ENCODE measurements at places on chromosomes 11 and 22.
A peak's percentile ranks its signal among the peaks of the same experiment; 100 is the strongest.

- no peak for DNase-seq
Measured at GRCh38 chr11:28835790-28836189, 727.6 kb downstream of the METTL15 start.

DNA sequence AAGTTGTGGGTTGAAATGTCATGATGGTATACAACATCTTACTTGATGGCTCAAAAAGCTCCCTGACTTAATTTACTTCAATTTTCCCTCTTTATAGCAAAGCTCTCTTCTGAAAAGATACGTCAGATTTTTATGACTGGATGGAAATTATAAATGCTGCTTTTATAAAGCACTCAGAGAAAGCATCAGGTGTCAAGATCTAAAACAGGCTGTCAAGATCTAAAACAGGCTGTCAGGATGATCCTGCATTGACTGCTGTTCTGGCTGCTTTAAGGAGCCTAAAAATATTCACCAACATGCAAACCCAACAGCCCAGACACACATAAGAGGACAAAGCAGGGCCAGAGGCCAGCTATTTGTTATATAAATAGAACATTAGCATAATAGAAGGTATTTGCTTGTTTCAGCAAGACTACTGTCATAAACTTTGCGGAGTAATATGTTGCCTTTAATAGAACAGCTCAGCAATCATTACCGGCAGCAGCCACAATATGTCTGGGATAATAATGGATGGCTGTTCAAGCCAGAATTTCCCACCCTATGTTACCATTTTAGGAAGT, 77.3 kb upstream of the ANO5 start:
- no peak for DNase-seq

- DNase-seq, result no peak
Measured at GRCh38 chr11:134764966-134765365, 352.9 kb upstream of the B3GAT1 start.

DNA sequence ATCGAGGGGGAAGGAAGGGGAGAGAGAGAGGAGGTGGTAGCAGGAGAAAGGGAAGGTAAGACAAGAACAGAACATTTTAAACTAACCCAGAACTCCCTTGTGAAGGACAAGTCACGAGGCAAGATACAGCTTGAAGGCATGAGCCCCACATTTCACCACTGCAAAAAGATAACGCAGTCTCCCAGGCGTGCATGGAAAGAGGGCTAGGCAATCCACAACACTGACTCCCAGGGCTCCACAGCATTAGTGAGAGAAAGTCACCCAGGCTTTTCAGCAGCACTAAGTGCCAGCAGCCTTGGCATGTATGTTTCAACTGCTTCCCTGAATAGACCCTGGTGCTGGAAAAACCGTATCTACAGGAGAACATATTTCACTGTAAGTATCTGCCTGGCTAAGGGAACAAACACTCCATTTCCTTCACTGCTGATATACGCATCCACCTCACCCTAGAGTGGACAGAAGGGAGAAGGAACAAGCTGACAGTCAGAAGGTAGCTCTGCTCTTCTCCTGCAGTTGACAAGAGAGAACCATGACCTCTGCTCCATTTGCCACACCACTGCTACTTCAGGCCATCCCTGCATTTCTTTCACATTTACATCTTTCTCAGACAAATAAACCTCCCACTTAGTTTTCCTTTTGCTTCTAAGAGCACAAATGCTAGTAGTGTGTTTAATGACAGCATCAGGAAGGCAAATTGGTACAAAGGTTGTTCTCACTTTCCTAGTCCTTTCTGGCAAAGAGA, 87.9 kb downstream of the AMBRA1 start:
- no peak for DNase-seq

GRCh38 chr11:1126491-1126926, 31.2 kb upstream of the MUC5AC start:
- DNase-seq, result no peak

DNA sequence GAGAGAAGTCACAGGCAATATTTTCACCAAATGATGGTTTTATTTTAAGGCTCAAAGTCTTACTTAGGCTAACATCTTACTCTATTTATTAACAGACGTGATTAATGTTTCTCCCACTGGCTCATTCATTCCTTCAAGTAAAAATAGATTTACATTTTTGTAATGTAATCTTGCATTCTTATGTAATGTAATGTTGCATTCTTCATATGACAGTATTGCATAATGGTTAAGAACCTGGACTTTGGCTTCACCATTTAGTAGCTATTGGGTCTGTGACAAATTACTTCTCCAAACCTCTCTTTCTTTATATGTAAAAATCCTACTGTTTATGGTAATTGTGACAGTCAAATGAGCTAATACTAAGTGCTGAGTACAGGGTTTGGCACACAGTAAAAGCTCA, 3.3 kb upstream of the DIXDC1 start:
- no peak for DNase-seq

- DNase-seq, result no peak
Measured at GRCh38 chr11:65648997-65649493, 11.1 kb downstream of the SIPA1 start.

GRCh38 chr22:50710886-50711285, 27.1 kb upstream of the ACR start:
- DNase-seq, result no peak

DNA sequence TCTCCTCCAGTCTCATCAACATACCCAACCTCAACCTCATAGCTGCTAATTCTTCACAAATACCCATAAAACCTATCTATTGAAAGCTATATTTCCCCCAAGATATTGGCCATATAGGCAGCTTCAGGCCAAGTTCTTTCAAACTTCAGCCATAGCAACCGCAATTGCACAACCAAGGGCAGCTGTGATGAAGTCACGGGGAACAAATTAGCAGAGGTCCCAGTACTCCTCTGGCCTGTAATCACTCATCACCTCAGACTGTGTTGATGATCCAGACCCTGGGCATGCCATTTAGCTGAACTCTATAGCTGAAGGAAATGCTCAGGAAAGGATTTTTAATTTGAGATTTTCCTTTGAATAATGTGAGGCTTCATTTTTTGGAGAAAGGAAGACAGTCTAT, 84.1 kb downstream of the SLC1A2 start:
- no peak for DNase-seq

DNA sequence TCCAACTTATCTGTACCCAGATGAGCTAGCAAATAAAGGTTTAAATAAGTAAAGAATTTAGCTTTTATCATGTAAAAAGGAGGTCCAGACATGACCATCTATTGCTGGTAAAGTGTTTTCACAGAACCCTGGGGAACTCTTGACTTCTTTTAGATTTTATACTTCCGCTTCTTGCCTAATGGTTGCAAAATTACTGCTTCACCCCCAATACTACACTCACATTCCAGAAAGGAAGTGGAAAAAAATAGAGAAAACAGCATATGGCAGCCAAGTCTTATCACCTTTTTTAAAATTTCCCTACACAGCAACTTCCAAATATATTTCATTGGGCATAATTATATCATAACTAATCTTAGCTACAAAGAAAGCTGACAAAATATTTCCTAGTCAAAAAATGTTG, 12.1 kb downstream of the BBOX1 start:
- DNase-seq, result no peak

DNA sequence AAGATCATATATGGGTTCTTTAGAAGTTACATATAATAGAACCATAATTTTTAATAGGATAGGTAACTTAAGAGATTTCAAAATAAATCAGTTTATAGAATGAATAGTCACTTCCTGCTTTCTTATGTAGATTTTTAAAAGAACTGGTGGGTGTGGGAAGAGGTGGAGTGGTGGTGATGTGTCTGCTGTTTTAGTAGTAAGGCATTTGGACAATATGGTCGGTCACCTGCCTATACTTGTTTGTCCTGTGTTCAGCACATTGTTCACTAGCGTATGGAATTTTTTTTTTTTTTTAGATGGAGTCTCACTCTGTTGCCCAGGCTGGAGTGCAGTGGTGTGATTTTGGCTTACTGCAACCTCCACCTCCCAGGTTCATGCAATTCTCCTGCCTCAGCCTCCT, 39.3 kb downstream of the CCDC81 start:
- no peak for DNase-seq

DNA sequence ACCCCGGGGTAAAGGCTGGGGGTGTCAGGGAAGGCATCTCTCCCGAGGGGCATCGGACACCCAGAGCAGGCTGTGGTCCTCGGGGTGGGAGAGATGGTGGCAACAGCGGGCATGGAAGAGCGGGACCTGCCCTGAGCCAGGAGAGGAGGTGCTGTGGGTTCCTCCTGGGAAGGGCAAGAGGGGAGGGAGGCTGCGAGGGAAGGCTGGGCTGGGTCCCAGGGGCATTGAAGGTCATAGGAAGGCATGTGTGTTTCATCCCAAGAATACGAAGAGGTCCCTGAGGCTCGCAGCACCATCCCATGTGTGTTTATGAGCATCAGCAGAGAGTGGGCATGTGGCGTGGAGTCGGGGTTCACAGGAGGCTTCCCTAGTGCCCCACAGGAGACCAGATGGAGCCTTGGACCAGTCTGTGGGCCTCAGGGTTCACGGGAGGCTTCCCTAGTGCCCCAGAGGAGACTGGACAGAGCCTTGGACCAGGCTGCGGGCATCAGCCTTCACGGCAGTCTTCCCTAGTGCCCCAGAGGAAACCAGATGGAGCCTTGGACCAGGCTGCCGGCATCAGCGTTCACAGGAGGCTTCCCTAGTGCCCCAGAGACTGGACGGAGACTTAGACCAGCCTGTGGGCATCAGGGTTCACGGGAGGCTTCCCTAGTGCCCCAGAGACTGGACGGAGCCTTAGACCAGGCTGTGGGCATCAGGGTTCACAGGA, 420.6 kb downstream of the BRD1 start:
- no peak for DNase-seq

DNA sequence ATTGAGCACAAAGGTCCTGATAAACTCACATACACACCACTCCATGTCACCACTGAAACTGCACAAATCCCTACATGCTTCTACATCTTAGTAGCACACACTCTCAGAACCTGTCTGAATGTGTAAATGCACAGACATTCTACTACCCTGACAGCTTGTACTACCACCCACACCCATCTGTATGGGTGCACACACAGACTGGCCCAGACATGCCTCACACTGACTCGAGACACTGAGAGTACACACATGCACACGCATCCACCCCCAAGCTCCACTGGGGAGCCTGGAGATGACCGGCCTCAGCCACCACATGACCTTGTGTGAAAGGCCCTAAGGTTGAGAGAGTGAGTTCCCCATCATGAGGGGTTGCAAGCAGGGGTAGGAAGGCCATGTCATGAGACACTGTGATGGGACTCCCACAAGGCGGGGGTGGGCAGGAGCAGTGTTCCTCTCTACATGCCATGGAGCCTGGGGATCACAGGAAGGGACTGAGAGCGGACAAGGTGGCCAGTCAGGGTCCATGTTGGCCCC, 28.1 kb downstream of the ARAP1 start:
- no peak for DNase-seq

GRCh38 chr11:1229471-1230120, 6.7 kb downstream of the MUC5B start:
- no peak for DNase-seq

DNA sequence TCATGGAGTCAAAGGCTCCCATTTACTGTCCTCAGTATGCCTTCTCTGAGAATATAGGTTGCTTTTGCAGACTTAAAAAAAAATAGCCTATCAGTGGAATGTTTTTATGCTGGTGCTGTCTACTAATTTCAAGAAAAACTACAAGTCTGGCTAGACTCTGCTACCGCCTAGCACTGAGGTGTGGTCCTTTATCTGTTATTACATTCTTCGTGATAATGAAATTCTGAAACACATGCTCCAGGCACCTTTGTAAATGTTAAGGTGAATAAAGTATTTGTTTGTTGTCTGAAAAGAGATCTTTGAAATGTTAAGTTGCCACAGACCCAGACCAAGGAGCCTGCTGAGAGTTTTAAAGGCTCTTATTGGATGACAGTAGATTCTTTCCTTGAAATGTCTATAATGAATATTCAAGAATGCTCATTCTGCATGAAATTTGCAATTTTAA, 95.3 kb downstream of the DBX1 start:
- no peak for DNase-seq

GRCh38 chr11:130550150-130550549, 101.7 kb downstream of the ADAMTS15 start:
- DNase-seq, result no peak

DNA sequence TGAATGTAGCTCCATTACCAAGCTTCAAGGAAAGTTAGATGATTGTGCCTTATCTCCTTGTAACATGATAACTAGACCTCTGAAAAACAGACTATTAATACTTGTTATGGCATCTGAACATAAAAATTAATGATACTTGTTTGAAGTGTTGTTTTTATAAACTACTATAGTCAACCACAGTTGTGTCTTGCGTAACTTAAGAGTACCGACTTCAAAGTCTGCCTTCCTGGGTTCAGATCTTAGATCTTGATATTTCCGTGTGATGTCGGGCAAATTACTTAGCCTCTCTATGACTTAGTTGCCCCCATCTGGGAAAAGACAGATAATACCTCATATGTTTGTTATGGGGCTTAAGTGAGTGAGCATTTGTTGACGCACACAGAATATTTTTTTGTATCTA, 906.5 kb downstream of the JRKL start:
- no peak for DNase-seq

DNA sequence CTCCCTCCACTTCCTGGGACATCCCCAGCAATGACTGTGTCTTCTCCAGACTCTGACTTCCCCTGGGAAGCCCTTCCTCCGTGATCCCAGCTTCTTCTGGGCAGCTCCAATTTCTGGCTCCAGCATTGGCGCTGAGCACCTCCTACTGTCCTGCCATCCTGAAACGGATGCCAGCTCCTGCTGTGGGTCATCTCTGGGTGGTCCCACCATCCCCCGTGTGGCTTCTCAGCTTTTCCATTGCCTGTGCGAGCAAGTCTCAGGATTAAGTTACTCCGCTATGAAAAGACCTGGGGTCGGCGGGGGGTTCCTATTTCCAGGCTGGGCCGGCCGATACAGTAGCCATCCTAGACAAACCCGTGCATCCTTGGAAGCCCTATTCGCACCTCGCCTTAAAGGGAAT, 55.4 kb upstream of the FADD start:
- DNase-seq, result no peak

- no peak for DNase-seq
Measured at GRCh38 chr11:95024958-95025357, at the start of gene KDM4E. KDM4E (plus strand) TSS chr11:95025258; CDS start chr11:95025558, 300 bp downstream.

DNA sequence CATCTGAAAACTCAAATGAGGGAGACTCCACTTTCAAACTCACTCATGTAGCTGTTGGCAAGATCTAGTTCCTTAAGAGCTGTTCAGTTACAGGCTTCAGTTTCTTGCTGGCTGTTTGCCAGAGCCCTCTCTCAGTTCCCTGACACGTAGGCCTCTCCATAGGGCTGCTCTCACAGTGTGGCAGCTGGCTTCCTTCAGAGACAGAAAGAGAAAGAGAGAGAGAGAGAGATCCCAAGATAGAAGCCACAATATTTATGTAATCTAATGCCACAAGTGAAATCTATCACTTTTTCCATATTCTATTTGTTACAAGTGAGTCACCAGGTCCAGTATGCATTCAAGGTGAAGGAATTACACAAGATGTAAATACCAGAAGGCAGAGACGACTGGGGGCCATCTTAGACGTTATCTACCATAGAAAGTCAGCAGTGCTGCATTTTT, 168.8 kb downstream of the RCN1 start:
- DNase-seq, result peak; percentile 37

Measured in right kidney (tissue), 9 donors.